ENCODE measurements at places on chromosomes 12 and 14. TPM values are rescaled to one million over a fixed set of nuclear protein-coding genes. Genes with fewer than 3 reads are reported as not detected.

DNA sequence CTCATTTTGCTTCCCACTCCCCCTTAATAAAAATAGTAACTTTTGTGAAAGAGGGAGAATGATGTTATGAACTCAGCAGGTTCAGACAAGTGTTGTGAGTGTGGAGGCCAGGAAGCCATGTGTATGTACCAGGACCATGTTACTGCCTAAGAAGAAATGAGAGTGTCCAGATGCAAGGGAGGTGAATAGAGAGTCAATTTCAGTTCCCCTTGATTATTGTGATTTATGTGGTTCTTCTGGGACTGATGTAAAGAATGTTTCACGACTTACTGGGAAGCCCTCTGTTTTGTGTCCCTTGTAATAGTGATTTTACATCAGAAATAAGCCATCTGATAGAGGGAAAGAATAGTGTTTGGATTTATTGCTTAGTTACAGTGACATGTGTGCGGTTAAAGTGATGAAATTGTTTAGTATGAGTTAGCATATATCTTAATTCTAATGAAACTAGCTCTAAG, 32.5 kb downstream of the FBXO34 start:
- H3K27me3 ChIP-seq, result no peaks in the 10 kb centered on the region
- H3K4me1 ChIP-seq, result peaks cover 50% of the 10 kb centered on the region
- no peak overlapping the region for H3K27ac ChIP-seq
- no peaks in the 10 kb centered on the region for H3K36me3 ChIP-seq
- DNase-seq, result no peak

DNA sequence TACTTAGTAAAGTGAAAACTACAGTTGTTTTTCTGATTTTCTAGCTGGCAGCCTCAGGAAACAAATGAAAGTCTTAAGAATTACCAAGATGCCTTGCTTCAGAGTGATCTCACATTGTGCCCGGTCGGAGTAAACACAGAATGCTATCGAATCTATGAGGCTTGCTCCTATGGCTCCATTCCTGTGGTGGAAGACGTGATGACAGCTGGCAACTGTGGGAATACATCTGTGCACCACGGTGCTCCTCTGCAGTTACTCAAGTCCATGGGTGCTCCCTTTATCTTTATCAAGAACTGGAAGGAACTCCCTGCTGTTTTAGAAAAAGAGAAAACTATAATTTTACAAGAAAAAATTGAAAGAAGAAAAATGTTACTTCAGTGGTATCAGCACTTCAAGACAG, 28.9 kb downstream of the RXYLT1 start:
- no peaks in the 10 kb centered on the region for H3K27me3 ChIP-seq
- no peaks in the 10 kb centered on the region for H3K4me1 ChIP-seq
- H3K27ac ChIP-seq, result no peak overlapping the region
- H3K36me3 ChIP-seq, result peaks cover 13% of the 10 kb centered on the region
- no peak for DNase-seq
- H3K4me3 ChIP-seq, result no peak overlapping the region

The DEPDC4 gene
- total RNA-seq, result not detected

DNA sequence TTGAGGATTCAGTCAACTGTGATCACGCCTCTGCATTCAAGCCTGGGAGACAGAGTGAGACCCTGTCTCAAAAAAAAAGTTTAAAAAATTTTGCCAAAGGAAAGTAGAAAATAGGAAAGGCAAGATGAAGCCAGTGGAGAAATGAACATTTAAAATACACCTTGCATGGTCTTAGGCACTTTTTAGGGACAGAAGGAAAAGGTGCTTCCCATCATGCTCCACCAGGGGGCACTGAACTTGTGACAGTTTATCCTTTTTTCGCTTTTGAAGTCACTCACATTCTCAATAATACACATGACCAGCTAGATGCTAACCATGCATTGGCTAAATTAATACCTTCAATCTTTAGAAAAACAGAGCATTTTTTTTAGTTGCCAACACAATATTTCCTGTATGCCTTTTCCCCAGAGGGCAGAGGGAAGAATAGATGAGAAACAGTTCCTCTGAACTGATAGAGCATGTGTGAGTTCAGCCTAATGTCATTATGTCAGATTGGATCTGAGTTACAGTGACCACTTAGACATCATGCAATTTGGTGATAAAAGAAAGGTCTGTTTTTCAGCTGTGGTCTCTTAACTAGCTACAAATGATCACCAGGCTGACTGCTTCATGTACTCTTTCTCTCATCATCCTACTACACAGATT, 221.8 kb upstream of the SSTR1 start:
- no peaks in the 10 kb centered on the region for H3K4me1 ChIP-seq
- H3K27ac ChIP-seq, result no peak overlapping the region
- no peaks in the 10 kb centered on the region for H3K36me3 ChIP-seq

GRCh38 chr12:107778383-107779025, 4.0 kb downstream of the ASCL4 start:
- H3K36me3 ChIP-seq, result no peaks in the 10 kb centered on the region
- peaks cover 13% of the 10 kb centered on the region for H3K27me3 ChIP-seq
- H3K4me1 ChIP-seq, result peaks cover 9% of the 10 kb centered on the region
- H3K27ac ChIP-seq, result no peak overlapping the region

GRCh38 chr12:128075332-128075731, 191.6 kb upstream of the TMEM132C start:
- H3K27me3 ChIP-seq, result no peaks in the 10 kb centered on the region
- H3K27ac ChIP-seq, result no peak overlapping the region
- H3K4me3 ChIP-seq, result no peak overlapping the region
- no peaks in the 10 kb centered on the region for H3K4me1 ChIP-seq

The NRL gene
- total RNA-seq, result 1.8 TPM

DNA sequence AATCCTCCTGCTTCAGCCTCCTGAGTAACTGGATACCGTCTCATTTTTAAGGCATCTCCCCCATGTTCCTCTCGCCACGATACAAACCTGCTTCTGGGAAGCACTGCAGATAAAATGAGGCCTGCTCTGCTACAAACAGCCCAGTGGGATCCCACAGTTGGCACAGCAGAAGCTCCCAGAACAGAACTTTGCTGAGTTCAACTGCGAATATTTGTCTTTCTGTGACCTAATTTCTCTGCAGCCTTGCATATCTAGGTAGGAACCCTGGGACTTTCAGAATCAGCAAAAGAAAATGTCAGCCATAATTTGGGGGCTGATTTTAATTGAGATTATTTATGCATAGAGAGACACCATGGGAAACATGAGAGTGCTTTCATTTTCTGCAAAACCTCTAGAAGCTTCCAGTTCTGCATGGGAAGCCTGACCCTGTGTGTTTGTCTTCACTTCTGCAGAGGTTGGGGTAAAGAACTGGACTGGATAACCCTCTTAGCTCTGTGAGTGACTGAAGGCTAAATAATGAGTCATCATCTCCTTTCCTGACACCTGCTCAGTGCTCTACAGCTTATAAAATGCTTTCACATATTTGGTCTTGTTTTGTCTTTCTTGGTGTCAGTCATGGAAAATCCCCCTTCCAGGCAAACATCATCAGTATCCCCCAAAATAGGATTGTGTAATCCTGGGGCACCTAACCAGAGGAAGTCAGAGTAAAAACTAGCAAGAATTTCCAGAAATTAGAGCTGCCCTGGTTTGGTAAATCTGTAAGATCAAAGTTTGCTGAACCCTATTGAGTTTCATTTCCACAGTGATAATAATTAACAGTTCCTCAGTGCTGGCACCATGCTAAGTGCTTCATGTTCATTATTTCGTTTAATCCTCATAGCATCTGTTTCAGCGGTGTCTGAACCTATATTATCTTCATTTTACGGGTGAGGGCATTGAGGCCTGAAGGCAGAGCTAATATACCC, 185.8 kb downstream of the SLC15A4 start:
- H3K27me3 ChIP-seq, result no peaks in the 10 kb centered on the region
- H3K27ac ChIP-seq, result no peak overlapping the region
- peaks cover 3% of the 10 kb centered on the region for H3K4me1 ChIP-seq
- no peak overlapping the region for H3K4me3 ChIP-seq
- H3K36me3 ChIP-seq, result no peaks in the 10 kb centered on the region

- H3K36me3 ChIP-seq, result no peaks in the 10 kb centered on the region
- no peak for DNase-seq
- H3K27ac ChIP-seq, result no peak overlapping the region
Measured at GRCh38 chr12:1173781-1174617, 183.0 kb downstream of the ERC1 start.
